ENCODE measurements at places on chromosomes 1 and 21.

GRCh38 chr1:30704765-30705509 lies 18.4 kb downstream of the MATN1 start:
- DNase-seq: no peak

GRCh38 chr1:221907166-221907932 lies 165.5 kb upstream of the DUSP10 start:
- no peak for DNase-seq

GRCh38 chr21:33015756-33016155 lies 10.0 kb upstream of the OLIG2 start:
- DNase-seq: no peak

DNA sequence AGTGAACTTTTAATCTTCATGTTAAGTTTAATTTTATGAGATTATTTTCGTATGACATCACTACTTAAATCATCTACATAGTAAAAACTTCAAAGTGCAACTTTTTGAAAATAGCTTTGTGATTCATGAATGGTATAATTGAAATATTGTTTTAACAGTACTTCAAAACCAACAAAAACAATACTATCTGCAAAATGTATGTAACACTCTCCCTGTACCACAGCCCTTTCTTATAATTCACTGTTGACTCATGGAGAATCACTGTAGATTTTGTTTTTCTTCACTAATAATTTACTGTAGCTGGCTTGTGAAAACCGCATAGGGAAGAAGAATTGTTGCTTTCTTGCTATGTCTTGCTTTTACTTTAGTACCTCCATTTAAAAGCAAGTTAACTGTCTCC lies 301.4 kb upstream of the ADAMTS5 start:
- DNase-seq: no peak

- peak; percentile 17 for DNase-seq
Observed at GRCh38 chr21:42578761-42579415, 65.2 kb downstream of the SLC37A1 start.

GRCh38 chr21:42230178-42230577 lies 11.2 kb downstream of the ABCG1 start:
- no peak for DNase-seq

DNA sequence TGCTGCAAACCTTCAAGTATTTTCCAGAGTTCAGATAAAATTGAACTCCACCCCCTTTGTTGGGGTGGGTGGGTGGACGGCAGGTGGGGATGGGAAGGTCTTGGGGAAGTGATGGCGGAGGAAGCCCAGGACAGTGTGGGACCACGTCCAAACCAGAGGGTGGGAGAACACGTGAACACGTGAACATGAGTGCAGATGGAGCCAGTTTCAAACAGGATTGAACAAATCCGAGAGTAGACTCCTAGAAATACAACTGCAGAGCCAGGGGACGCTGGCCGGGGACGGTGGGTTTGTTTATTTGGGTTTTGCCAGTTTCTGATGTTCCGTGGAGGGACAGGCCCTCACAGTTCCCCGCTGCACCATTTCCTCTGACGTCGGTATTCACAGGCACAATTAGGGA lies 2.9 kb downstream of the KRTAP10-2 start:
- DNase-seq: no peak

DNA sequence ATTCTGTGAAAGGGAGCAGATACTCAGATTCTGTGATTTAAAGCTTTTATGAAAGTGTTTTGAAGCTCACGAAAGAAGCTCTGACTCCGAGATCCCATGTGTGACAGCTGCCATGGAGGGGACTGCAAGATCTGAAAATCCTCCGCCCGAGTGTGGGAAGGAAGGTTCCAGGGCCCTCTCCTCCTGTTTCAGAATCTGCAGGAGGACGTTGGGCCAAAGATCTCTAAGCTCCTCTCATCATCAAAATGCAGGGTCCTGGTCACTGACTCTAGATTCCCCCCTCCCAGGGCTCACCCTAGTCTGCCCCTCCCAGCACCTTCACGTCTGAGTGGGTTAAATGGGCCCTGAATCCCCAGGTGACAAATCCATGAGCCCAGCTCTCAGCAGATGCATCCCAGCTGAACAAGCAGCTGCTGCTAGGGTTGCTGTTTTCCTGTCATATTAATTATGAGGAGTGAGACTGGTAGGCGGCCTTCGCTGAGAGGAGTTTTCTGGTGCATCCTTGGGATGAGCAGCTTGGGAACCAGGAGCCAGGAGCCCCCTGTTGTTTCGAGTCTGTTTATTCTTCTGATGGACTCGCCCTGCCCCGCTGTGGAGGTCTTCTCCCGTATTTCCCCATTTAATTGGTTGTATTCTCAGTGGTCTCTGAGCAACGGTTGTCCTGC lies 402.0 kb downstream of the MATN1 start:
- DNase-seq: peak; percentile 42

GRCh38 chr1:172809750-172810149 lies 150.8 kb downstream of the FASLG start:
- no peak for DNase-seq

GRCh38 chr1:230031131-230031530 lies 35.9 kb upstream of the GALNT2 start:
- no peak for DNase-seq

DNA sequence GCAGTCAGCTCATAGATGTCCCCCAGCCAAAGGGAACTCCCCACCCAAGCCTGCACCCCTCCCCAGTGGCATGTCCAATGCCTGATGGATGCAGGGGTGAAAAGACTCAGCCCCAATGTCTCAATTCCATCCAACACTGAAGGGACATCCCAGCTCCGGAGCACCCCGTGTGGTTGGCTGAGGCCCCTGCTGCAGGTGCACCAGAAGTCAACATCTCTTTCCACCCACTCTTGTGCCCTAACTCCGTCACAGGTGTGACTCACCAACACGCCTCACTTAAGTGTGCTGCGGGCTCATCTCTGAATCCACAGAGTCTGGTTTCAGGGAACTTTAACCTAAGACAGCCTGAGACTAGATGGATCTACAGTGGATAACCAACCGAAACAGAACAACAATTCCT lies 40.9 kb upstream of the ZBTB18 start:
- DNase-seq: no peak

DNA sequence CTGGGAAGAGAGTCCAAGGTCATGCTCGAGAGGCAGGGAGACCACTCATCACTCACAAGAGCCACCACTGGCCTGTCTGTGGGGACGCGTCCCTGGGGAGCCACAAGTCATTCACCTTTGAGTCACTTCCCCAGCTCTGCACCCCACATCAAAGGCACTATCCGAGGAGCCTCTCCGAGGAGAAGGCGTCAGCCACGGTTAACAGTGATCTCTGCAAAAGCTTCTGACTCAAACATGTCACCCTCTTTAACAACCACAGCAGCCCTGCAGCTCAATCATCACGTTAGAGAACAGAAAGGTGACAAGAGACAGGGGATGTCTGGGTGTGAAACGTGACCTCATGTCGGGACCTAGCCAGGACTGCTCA lies 9.0 kb downstream of the LRRC47 start:
- DNase-seq: no peak

- no peak for DNase-seq
Observed at GRCh38 chr1:110603058-110603457, 3.1 kb downstream of the KCNA2 start.

DNA sequence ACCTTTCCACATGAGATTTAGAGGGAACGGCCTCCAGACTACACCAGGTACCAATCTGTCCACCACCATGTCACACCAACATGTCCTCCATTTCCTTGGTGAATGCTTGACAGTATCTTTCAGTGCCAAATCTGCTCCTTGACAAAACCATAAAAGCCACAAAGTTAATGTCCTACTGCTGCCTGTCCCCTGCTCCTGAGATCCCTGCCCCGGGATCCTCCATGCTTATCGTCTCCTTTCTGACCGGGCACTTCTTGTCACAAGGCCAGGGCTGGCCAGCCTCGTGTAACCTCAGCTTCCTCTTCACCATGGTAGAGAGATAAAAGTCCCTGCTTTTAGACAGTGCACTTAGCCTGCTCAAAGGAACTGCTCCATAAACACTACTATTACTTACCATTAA lies 136.2 kb downstream of the NAV1 start:
- no peak for DNase-seq

GRCh38 chr1:156200044-156200443 lies 6.1 kb downstream of the SLC25A44 start:
- no peak for DNase-seq

GRCh38 chr1:54987919-54988705 lies 7.7 kb downstream of the TMEM61 start:
- DNase-seq: no peak

GRCh38 chr21:43876605-43877004 lies 11.6 kb downstream of the AGPAT3 start:
- DNase-seq: no peak

GRCh38 chr1:6389971-6390370 lies 3.6 kb downstream of the ACOT7 start:
- DNase-seq: no peak

GRCh38 chr21:16180614-16181013 lies 450.8 kb downstream of the USP25 start:
- DNase-seq: no peak

GRCh38 chr1:45687754-45688740 lies at the start of gene TMEM69:
Gene TMEM69 (plus strand): TSS chr1:45688181. CDS start chr1:45691069, 2,888 bp downstream.
- peak; percentile 84 for DNase-seq

All from NCI-H1417 (cell line).